ENCODE measurements at places on chromosomes 5 and 9. TPM values are rescaled to one million over a fixed set of nuclear protein-coding genes. Genes with fewer than 3 reads are reported as not detected.
A peak's percentile ranks its signal among the peaks of the same experiment; 100 is the strongest.

DNA sequence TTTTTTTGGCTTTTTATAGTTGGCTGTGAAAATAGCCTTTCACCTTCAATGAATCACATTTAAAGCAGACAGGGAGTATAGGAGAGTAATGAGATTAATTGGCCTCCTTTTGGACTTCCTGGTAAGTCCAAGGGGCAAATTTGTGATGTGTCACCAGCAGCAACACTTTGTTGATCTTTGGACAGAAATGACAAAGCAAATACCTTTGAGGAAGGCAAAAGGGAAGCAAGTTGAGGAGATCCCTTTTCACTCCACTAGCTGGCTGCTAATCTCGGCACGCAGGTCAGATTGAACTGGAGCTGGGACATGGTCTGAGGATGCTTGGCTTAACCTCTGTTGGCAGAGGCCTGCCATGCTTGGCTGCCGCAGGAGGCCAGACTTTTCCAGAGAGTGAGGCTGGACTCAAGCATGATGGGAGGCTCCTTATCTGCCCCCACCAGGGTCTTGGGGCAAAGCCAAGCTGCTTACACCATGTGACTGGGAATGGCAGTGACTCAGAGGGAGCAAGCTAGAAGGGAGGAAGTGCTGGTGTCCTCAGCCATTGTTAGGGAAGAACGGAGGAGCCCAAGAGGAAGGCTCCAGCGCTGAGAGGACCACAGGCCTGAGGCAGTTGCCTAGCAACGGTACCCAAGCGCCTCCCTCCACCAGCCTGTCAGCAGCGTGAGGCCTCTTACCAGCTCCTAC, 174.5 kb upstream of the MAP1B start:
- DNase-seq: no peak
- H3K36me3 ChIP-seq: no peaks in the 10 kb centered on the region
- H3K4me1 ChIP-seq: no peaks in the 10 kb centered on the region
- H3K4me3 ChIP-seq: no peak overlapping the region
- H3K27me3 ChIP-seq: peaks cover 5% of the 10 kb centered on the region
- no peak overlapping the region for H3K27ac ChIP-seq

GRCh38 chr9:87712801-87713277, 13.1 kb upstream of the CTSL start:
- H3K4me1 ChIP-seq: peaks cover 31% of the 10 kb centered on the region
- H3K4me3 ChIP-seq: no peak overlapping the region
- H3K36me3 ChIP-seq: peaks cover 2% of the 10 kb centered on the region
- H3K27ac ChIP-seq: peak overlapping the region; percentile 24

DNA sequence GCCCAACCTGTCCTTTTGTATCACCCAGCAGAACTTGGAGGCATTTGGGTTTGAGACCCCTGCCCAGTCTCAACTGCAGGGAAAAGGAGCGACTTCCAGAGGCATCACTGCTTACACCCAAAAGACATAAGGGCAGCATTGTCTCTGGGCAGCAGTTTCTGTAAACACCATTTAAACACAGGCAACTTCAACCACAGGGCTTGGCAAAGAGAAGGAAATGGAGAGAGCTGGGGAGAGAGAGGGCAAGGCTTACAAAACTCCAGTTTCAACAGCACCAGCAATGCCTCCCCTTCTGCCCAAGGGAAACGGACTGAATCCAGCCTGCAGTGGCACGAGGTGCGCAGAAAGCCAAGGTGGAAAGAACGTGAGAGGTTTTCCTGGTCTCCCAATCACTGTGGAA, 147.6 kb downstream of the ROR2 start:
- DNase-seq: no peak
- no peaks in the 10 kb centered on the region for H3K36me3 ChIP-seq
- no peak overlapping the region for H3K4me3 ChIP-seq
- H3K4me1 ChIP-seq: peaks cover 10% of the 10 kb centered on the region
- H3K27me3 ChIP-seq: peaks cover 4% of the 10 kb centered on the region

TAL2 gene
- not detected for total RNA-seq

GRCh38 chr9:87803623-87804345, 77.9 kb downstream of the CTSL start:
- no peak overlapping the region for H3K4me3 ChIP-seq
- DNase-seq: no peak
- no peaks in the 10 kb centered on the region for H3K27me3 ChIP-seq
- no peaks in the 10 kb centered on the region for H3K4me1 ChIP-seq
- H3K36me3 ChIP-seq: peaks cover 4% of the 10 kb centered on the region

APBA1 gene
- 0.98 TPM for total RNA-seq

DNA sequence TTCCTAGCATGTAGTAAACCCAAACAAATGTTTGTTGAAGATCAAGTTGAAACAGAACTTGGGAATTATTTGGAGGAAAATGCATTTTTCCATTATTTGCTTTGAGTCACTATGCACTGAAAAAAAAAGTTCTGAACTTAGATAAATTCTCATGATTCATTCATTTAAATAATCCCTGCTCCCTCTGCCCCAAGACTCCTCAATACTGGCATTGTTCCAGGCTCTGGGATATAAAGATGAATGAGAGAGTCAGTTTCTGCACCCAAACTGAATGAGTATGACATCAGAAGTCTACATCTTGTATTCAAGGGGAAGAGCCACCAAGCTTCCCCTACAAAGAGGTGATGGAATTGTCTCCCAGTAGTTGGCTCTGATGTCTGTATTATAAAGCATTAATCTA, 123.9 kb downstream of the SEC61B start:
- H3K27ac ChIP-seq: no peak overlapping the region
- H3K27me3 ChIP-seq: peaks cover 15% of the 10 kb centered on the region
- no peak for DNase-seq
- H3K36me3 ChIP-seq: no peaks in the 10 kb centered on the region
- H3K4me3 ChIP-seq: no peak overlapping the region

DNA sequence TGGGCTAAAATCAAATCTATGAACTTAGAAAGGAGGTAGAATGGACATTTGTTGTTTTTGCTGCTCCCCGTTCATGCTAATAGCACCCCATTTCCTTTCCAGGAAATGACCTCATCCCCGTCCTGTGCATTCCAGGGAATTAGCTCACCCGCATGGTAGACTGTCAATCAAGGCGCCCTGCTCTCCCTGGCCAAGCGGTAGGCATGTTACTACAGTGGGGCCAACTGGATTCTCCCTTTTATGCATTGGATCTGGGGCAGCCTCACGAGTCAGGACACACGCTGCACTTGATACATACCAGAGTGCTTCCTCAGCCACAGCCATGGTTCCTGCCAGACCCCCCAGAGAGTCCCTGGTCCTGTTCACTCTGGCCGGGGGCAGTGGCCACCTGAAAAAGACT, 111.0 kb upstream of the PTCH1 start:
- H3K27ac ChIP-seq: no peak overlapping the region
- H3K36me3 ChIP-seq: no peaks in the 10 kb centered on the region
- no peak overlapping the region for H3K4me3 ChIP-seq
- H3K27me3 ChIP-seq: peaks cover 4% of the 10 kb centered on the region

DNA sequence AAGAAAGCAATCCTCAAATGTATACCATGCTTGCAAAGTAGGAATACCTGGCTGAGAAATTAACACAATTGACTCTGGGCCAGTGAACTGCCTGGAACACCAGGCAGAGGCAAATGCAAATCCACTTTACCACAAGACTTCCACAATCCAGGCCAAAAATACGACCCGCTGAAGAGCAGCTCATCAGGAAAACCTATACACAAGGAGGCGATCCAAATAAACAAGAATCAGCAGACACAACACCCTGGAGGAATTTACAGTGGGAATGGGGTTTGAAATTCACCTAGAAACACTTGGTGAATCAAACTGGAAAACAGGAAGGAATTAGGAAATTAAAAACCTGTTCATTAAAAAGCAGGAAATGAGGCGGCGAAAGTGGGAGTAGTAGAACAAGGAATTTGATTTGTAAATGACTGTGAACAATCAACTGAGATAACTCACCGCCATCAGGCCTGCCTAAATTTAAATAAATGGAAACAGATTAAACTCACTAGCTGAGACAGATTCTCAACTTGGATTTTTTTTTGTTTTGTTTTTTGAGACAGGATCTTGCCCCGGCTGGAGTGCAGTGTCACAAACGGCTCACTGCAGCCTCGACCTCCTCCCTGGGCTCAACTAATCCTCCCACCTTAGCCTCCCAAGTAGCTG, 15.9 kb downstream of the CMBL start:
- peaks cover 16% of the 10 kb centered on the region for H3K27me3 ChIP-seq
- H3K36me3 ChIP-seq: no peaks in the 10 kb centered on the region
- no peaks in the 10 kb centered on the region for H3K4me1 ChIP-seq
